B cell (primary cell): ENCODE measurements at places on chromosomes 12 and 14. TPM values are rescaled to one million over a fixed set of nuclear protein-coding genes. Genes with fewer than 3 reads are reported as not detected.
A peak's percentile ranks its signal among the peaks of the same experiment; 100 is the strongest.

DNA sequence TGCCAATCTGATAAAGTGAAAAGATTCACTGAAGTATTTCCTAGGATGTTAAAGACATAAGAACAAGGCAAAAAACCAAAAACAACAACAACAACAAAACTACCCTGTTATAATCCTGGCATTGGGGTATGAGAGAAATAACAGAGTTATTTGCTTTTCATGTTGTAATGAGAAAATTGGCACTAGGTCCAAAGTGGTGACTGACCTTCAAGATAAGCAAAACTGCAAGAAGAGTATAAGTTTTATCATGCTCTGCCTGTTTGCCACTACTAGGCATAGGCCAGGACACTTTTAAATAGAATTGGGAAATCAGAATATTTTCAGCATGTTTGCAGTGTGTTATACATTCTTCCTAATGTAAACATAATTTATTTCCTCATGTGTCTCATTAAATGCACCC lies 140.1 kb upstream of the CPM start:
- no peak overlapping the region for H3K4me3 ChIP-seq
- no peak overlapping the region for H3K27ac ChIP-seq
- no peaks in the 10 kb centered on the region for H3K27me3 ChIP-seq
- no peak for DNase-seq
- no peaks in the 10 kb centered on the region for H3K36me3 ChIP-seq

TPPP2 gene
- not detected in 2 replicates for total RNA-seq

- no peaks in the 10 kb centered on the region for H3K27me3 ChIP-seq
- DNase-seq, result no peak
- H3K4me1 ChIP-seq, result no peaks in the 10 kb centered on the region
- H3K4me3 ChIP-seq, result no peak overlapping the region
- no peak overlapping the region for H3K27ac ChIP-seq
- no peaks in the 10 kb centered on the region for H3K36me3 ChIP-seq
These were observed 66.4 kb downstream of the OTOGL start for GRCh38 chr12:80165746-80166145.

DNA sequence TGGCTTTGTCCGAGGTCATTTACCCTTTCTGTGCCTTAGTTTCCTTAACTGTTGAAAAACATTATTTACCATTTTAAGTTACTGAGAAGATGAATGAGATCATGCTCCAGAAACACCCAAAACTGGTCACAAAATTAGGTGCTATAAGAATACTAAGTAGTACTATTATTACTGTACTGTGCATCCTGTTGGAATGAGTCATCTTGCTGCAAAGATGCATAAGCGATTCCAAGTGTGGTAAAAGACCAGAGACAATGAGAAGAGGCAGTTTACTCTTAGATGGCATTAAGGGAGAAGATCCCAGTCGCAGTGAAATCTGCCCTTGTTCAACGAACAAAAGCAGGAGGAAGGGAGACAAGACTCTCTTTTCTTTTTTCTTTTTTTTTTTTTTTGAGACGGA lies 4.2 kb upstream of the PLEKHA5 start:
- H3K27me3 ChIP-seq, result peaks cover 5% of the 10 kb centered on the region
- no peaks in the 10 kb centered on the region for H3K36me3 ChIP-seq
- H3K4me3 ChIP-seq, result no peak overlapping the region
- H3K27ac ChIP-seq, result no peak overlapping the region
- H3K4me1 ChIP-seq, result peaks cover 4% of the 10 kb centered on the region
- DNase-seq, result no peak

- peaks cover 2% of the 10 kb centered on the region for H3K36me3 ChIP-seq
- H3K27me3 ChIP-seq, result no peaks in the 10 kb centered on the region
- H3K4me1 ChIP-seq, result peaks cover 21% of the 10 kb centered on the region
These were observed 43.4 kb downstream of the SH2B3 start for GRCh38 chr12:111448846-111449790.

GRCh38 chr14:49930720-49931119 lies 37.8 kb downstream of the ARF6 start:
- peak overlapping the region; percentile 81 for H3K27ac ChIP-seq
- no peaks in the 10 kb centered on the region for H3K36me3 ChIP-seq
- no peak overlapping the region for H3K4me3 ChIP-seq
- H3K4me1 ChIP-seq, result peaks cover 23% of the 10 kb centered on the region
- no peaks in the 10 kb centered on the region for H3K27me3 ChIP-seq
- peak; percentile 27 for DNase-seq

CHGA gene
- total RNA-seq, result not detected in 2 replicates

GRCh38 chr12:5432011-5432400 lies at the start of gene NTF3:
Gene NTF3 (plus strand): TSS chr12:5432108. CDS start chr12:5432325, 217 bp downstream.
- H3K4me1 ChIP-seq, result peaks cover 33% of the 10 kb centered on the region
- peak; percentile 37 for DNase-seq
- no peak within 1 kb of the TSS for H3K27ac ChIP-seq
- peaks cover 54% of the 10 kb centered on the region for H3K27me3 ChIP-seq
- H3K36me3 ChIP-seq, result no peaks in the 10 kb centered on the region

- H3K36me3 ChIP-seq, result no peaks in the 10 kb centered on the region
- no peak overlapping the region for H3K4me3 ChIP-seq
- no peaks in the 10 kb centered on the region for H3K27me3 ChIP-seq
- H3K27ac ChIP-seq, result no peak overlapping the region
- DNase-seq, result no peak
These were observed 139.4 kb upstream of the CNTN1 start for GRCh38 chr12:40552868-40553267.

DNA sequence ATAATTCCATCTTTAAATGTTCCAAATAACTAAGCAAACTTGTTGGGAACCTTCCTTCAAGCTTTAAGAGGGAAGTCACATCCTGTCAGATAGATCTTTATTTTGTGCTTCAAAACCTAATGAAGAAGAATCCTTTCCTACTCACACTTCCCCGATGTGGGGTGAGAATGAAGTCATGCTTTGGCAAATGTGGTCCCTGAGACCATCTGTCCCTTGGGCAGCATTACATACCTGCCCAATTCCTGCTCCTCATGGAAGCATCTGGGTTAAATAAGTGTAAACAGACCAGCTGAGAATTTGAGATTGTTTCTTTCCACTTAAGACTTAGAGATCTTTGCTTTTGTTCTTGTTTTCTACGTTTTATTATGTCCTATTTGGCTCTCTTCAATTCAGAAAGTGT lies 606.0 kb upstream of the TMEM132C start:
- no peaks in the 10 kb centered on the region for H3K36me3 ChIP-seq
- no peak overlapping the region for H3K27ac ChIP-seq
- no peak overlapping the region for H3K4me3 ChIP-seq
- no peaks in the 10 kb centered on the region for H3K27me3 ChIP-seq
- no peaks in the 10 kb centered on the region for H3K4me1 ChIP-seq

KRT82 gene
- total RNA-seq, result not detected in 2 replicates

FOXG1 gene
- not detected in 2 replicates for total RNA-seq

TIMELESS gene
- 44.4 and 46.6 TPM in 2 replicates for total RNA-seq

DNA sequence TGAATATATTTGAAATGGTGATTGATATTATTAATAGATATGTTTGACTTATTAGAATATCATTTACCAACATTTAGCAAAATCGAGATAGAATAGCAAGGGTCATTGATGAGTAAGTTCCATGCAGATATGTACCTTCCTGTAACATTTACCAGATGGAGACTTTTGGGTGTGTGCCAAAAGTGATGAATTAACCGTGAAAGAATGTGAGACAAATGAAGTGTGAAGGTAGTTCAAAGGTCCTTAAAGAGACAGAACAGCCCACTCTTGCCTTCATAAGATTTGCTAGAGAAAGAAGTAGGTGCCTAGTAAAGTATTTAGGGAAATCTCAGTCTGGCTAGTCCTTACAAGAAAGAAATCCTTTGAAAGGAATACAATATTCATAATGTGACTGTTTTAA lies 45.5 kb downstream of the FGD4 start:
- no peaks in the 10 kb centered on the region for H3K36me3 ChIP-seq
- no peaks in the 10 kb centered on the region for H3K4me1 ChIP-seq
- H3K4me3 ChIP-seq, result no peak overlapping the region
- DNase-seq, result no peak
- H3K27me3 ChIP-seq, result no peaks in the 10 kb centered on the region

- H3K4me3 ChIP-seq, result no peak overlapping the region
- no peak overlapping the region for H3K27ac ChIP-seq
- no peaks in the 10 kb centered on the region for H3K36me3 ChIP-seq
- peaks cover 23% of the 10 kb centered on the region for H3K4me1 ChIP-seq
- no peaks in the 10 kb centered on the region for H3K27me3 ChIP-seq
- DNase-seq, result no peak
These were observed 304.1 kb downstream of the SNAPC1 start for GRCh38 chr14:62066304-62066703.

DNA sequence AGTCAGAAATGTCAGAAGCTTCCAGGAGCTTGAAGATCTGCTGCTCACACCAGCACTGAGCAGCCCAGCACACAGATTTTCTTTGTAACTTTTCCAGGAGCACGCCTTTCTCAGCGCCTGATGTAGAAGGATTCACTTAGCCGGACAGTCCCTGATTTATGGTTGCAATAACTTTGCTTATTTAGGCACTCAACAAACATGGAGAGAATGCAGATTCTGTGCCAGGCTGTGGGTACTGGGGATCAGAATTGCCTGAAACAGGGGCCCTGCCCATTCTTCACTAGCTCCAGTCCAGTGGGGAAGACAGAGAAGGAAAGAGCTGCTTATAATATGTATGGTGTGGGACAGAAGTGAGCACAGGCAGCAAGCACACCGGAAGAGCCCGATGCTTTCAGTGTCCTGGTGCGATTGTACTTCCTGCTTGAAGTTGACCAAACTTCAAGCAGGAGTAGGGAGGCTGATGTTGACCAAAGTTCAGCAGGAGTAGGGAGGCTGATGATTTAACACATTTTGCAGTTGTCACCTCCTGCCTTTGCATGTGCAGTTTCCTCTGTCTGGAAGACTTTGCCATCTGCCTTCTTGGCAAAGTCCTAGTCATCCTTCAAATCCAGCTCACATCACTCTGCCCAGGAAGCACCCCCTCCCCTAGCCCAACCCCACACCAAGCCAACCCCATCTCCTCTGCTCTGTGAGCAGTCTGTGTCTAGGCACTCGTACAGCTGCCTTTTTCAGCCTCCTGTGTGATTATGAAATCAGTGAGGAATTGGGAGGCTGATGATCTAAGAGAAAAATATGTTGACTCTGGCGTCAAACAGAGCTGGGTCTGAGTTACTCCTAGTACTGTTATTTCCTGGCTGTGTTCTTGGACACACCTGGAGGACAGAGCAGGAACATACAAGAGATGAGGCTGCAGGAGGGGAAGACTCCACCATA lies 12.0 kb upstream of the PRIMA1 start:
- no peak overlapping the region for H3K4me3 ChIP-seq
- no peaks in the 10 kb centered on the region for H3K27me3 ChIP-seq
- H3K27ac ChIP-seq, result no peak overlapping the region

- no peaks in the 10 kb centered on the region for H3K27me3 ChIP-seq
- peaks cover 6% of the 10 kb centered on the region for H3K4me1 ChIP-seq
- H3K27ac ChIP-seq, result no peak overlapping the region
- no peaks in the 10 kb centered on the region for H3K36me3 ChIP-seq
- no peak overlapping the region for H3K4me3 ChIP-seq
These were observed 29.3 kb downstream of the AK7 start for GRCh38 chr14:96421236-96421635.

GRCh38 chr14:51176839-51177238 lies 63.2 kb upstream of the TMX1 start:
- H3K4me3 ChIP-seq, result no peak overlapping the region
- peaks cover 9% of the 10 kb centered on the region for H3K4me1 ChIP-seq
- no peaks in the 10 kb centered on the region for H3K27me3 ChIP-seq
- H3K36me3 ChIP-seq, result no peaks in the 10 kb centered on the region
- no peak overlapping the region for H3K27ac ChIP-seq

DNA sequence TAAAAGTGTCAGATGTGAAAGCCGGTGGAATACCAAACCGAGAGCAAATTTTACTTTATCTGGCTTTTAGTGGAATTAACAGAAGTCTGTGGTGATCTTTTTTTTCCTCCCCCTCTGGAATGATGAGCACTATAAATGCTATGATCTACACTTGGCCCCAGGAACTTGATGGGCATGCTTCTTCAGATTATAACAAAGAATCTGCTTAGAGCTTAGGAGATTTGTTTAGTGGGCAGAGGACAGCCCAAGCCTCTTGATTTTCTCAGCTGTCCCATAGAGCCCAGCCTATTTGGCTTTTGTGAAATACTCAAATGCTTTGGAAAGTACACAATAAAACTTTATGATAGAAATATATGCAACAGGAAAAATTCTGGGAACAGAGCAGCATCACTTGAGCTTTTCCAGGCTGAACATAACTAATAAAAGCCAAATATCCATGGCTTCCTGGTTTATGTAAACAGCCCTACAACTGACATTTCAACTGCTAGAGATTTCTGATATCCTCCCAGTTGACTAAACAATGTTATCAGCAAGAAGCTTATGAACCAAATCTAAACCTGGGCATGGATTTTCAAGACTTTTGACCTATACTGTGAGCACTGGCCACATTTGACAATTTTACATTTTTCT lies 149.6 kb downstream of the PLXNC1 start:
- H3K27me3 ChIP-seq, result no peaks in the 10 kb centered on the region
- H3K27ac ChIP-seq, result peak overlapping the region; percentile 89
- no peak for DNase-seq
- H3K36me3 ChIP-seq, result peaks cover 6% of the 10 kb centered on the region

DNA sequence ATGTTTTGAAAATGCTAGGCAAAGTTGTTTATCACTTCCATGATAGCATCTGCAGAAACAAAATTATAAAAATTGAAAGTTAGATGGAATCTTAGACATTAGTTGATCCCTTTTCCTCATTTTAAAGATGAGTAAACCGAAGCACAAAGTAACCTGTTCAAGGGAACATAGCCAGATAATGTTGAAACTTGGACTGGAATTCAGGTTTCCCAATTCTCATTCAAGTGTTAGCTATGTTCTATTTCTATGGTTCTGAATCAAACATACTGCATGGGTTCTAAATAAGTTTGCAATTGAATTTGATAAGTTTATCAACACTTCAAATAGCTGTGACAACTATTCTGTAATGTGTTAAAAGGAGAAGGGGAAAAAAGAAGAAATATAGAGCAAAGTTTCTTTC lies 122.4 kb upstream of the SOX5 start:
- no peak for DNase-seq
- H3K36me3 ChIP-seq, result no peaks in the 10 kb centered on the region
- H3K27me3 ChIP-seq, result no peaks in the 10 kb centered on the region
- no peak overlapping the region for H3K4me3 ChIP-seq

DNA sequence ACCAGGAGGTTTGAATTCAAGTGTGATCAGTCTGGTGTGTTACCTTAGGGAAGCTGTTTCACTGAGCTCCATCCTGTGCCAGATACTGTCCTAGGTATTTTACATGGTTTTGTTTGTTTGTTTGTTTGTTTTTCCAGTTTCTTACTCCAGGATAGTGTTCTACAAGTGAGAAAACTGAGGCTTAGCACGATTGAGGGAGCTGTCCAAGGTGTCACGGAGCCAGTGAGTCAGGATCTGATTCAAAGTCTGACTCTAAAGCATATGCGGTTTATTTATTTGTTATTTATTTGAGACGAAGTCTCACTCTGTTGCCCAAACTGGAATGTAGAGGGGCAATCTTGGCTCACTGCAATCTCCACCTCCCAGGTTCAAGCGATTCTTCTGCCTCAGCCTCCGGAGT lies 79.7 kb upstream of the GNG2 start:
- no peak overlapping the region for H3K4me3 ChIP-seq
- H3K27ac ChIP-seq, result no peak overlapping the region
- peaks cover 11% of the 10 kb centered on the region for H3K4me1 ChIP-seq
